ENCODE measurements at places on chromosomes 11 and 22. TPM values are rescaled to one million over a fixed set of nuclear protein-coding genes. Genes with fewer than 3 reads are reported as not detected.

- H3K27ac ChIP-seq: no peak overlapping the region
- H3K27me3 ChIP-seq: peaks cover 3% of the 10 kb centered on the region
- DNase-seq: no peak
Observed at GRCh38 chr11:64900263-64900678, 16.7 kb downstream of the ATG2A start.

GDPD4 gene
- not detected for total RNA-seq

DNA sequence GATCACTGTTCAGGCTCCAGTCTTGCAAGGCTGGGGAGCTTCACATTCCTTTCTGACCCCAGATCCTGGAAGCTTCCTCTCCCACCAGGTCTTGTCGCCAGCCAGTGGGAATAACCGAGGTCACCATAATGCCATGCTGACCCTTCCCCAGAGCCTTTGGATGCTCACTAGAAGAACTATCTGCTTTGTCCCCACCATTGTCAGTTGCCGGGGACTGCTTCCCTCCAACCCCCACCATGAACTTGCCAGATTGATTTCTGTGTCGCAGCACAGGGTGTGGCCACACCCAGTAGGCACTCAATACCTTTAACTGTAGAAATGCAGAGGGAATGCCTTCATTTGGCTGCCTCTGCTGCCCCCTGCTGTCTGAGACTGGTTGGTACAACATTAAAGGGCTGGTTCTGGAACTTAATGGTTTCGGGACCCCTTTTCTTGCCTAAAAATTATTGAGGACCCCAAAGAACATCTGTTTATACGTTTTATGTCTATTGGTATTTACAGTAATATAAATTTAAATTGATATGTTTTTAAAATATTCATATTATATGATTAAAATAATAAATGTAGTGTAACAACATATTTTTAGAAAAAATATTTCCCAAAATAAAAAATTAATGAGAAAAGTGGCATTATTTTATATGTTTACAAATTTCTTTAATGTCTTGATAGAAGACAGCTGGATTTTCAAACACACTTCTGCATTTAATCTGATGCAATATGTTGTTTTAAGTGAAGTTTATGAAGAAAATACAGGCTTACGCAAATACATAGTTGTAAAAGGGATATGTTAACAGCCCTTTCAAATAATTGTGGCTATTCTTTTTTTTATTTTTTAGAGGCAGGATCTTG is 6.7 kb upstream of the GDPD5 start:
- H3K4me1 ChIP-seq: peaks cover 12% of the 10 kb centered on the region
- H3K36me3 ChIP-seq: no peaks in the 10 kb centered on the region
- peak overlapping the region; percentile 33 for H3K27ac ChIP-seq

DNA sequence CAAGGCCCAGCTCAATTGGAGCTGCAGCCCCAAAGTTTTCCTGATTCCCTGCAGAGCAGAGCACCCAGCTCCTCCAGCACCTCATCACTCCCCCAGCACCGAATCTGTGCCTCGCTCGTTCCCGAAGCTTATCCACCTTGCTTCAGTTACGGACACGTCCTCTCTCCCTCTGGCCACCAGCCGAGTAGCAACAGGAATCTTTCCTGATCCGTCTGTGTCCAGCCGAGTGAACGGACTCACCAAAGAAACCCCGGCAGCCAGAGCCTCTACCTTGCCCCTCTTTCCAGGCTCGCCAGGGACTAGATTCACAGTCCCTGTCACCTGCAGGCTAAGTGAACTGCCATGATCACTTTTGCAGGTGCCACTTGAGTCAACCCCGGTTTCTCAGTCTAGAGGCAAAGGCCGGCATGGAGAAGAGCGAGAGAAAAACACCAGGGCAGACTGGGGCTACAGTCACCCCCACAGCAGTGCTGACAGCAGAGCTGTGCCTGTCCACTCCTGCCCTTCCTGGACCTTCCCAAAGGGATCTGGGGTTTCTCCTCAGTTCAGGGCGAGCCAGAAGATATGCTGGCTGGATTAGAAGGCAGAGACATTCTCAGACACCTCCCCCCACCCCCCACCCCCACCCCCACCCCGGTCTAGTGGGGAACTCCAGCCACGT is 32.3 kb downstream of the BID start:
- no peak overlapping the region for H3K27ac ChIP-seq
- H3K27me3 ChIP-seq: peaks cover 3% of the 10 kb centered on the region
- no peak for DNase-seq
- no peaks in the 10 kb centered on the region for H3K36me3 ChIP-seq

- no peak overlapping the region for H3K4me3 ChIP-seq
- DNase-seq: no peak
- H3K27ac ChIP-seq: no peak overlapping the region
- no peaks in the 10 kb centered on the region for H3K36me3 ChIP-seq
- H3K4me1 ChIP-seq: peaks cover 7% of the 10 kb centered on the region
Observed at GRCh38 chr11:114796954-114797721, 118.8 kb downstream of the NXPE2 start.

DNA sequence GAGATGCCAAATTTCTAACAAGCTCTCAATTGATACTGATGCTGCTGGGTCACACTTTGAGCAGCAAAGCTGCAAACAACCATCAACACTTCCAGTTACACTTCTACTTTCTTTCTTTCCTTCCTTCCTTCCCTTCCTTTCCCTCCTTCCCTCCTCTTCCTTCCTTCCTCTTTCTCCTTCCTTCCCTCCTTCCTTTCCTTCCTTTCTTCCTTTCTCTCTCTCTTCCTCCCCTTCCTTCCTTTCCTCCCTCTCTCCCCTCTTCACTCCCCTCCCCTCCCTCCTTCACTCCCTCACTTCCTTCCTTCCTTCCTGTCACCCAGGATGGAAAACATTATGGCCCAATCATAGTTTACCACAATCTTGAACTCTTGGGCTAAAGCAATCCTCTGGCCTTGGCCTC is 33.0 kb upstream of the PIK3C2A start:
- DNase-seq: no peak
- no peak overlapping the region for H3K27ac ChIP-seq
- no peaks in the 10 kb centered on the region for H3K4me1 ChIP-seq
- H3K36me3 ChIP-seq: no peaks in the 10 kb centered on the region
- H3K27me3 ChIP-seq: no peaks in the 10 kb centered on the region
- H3K4me3 ChIP-seq: no peak overlapping the region

GPR83 gene
- 2.9 TPM for total RNA-seq

All from glutamatergic neuron (in vitro differentiated cells).